ENCODE measurements at places on chromosomes 2 and 18.

DNA sequence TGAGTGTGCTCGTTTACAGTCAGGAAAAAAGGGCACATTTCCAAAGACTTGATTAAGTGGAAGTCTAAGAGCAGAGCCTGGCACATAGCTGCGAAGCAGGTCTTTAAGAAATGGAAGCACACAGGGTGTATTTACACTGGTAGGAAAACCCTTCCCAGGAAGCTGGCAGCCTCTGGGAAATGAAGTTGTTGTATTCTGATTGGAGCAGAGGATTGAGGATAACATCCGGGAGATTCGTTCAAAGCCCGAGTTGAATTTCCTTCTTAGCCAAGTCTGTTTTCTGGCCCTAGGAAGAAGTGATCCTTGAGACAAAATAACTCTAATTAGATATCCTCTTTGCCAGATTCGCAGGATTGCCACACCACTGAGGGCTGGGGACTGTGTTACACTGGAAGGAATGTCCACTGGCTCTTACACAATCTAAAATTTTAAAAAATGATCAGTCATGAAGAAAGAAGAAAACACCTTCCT is 75.9 kb downstream of the ITGB1BP1 start:
- no peak for DNase-seq

DNA sequence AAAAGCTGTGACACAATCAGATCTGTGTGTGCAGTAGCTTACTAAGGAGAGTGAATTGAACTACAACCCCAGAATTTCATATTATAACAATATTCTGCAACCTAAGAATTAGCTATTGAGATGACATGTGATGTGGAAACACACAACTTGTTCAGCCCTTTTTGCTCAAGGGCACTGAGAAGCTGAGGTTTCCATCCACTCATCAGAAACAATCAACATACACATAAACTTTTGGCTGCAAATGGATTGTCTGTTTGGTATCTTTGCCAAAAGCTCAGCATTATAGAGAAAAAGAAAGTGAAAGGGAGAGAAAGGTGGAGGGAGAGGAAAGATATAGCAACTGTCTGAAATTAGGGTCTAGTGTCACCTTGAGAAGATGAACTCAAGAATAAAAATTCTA is 117.2 kb upstream of the KLF7 start:
- no peak for DNase-seq

GRCh38 chr2:61633250-61633649 is 95.1 kb upstream of the XPO1 start:
- no peak for DNase-seq

GRCh38 chr2:36397728-36398413 is 42.3 kb downstream of the CRIM1 start:
- DNase-seq = no peak

- DNase-seq = peak; percentile 67
These were observed 194.1 kb downstream of the CLIP4 start for GRCh38 chr2:29309090-29310029.

DNA sequence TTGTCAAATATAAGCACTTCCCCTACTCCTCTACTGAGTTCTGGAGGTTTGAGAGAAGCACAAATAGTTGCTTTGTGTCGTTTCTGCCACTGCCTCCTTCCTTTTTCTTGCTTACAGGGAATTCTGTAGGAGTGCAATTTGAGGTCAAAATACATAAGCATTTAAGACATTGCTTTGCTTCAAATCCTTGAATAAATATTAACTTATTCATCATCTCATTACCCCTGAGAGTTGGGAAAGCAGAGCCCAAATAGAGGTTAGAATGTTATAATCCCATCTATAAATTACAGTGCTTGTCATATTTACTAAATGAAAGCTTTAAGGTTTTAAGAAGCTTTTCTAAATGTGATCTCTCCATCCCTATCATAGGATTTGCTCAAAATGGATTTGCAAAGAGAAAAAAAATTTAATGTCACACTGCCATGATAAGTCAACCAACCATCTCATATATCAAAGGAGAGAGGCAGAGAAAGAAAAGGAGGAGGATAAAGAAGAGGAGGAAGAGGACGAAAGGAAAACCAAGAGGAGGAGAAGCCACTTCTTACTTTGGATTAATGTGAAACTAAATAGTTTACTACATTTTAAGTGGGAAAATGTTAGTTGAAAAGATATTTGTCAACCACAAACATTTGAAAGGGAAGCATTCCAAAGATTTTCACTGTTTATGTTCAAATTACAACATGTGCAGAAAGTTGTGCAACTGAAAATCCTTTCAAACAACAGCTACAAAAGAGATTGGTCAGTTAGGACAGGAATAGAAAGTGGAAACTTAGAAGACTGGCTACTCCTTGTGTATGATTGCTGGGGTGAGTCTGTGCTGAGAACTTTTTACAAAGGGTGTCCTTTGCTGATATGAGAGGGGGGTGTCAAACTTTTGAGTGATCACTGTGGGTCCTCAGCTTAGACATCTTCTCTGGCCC is 277.3 kb upstream of the FN1 start:
- DNase-seq = no peak

DNA sequence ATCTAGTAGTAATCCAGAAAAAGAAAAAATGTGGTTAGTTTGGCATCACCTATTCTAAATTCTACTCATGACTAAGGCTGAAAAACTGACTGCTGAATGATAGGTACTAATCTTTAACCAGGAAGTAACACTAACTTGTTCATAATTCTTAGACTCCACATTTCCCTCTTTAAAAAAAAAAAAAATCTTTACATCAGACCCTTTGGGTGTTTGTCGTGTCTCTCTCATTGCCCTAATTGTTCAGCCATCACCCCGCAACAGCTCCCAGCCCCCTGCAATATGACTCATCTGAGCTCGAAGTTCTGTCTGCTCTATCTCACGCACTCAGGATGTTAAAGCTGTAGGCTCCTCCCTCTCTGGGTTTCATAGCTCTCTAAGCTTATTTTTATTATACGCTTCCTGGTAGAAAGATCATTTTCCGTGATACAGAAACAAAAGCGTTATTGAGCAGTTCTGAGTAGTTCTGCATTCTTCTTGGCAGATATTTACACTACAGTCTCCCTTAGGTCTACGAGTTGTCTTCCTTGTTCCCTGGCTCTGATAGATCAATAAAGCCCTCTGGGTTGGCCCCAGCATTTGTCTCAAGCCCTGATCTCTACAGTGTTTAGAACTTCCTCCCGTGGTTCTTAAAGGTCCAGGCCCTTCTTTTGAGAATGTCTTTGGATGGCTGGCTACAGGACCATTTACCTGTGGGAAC is 95.6 kb downstream of the TNFRSF11A start:
- DNase-seq = no peak

DNA sequence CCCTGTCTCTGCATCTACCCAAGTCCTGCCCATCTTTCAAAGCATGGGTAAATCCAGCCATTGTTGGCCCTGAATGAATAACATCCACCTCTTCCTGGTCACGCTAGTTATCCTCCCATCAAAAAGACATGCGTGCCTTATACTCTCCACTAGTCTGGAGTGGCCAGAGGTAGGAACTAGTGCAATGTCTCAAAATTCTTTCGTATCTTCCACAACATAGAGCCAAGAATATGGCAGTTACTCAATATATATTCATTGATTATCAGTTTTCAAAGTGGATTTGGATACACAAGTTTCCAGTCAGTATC is 8.9 kb downstream of the APOB start:
- no peak for DNase-seq

DNA sequence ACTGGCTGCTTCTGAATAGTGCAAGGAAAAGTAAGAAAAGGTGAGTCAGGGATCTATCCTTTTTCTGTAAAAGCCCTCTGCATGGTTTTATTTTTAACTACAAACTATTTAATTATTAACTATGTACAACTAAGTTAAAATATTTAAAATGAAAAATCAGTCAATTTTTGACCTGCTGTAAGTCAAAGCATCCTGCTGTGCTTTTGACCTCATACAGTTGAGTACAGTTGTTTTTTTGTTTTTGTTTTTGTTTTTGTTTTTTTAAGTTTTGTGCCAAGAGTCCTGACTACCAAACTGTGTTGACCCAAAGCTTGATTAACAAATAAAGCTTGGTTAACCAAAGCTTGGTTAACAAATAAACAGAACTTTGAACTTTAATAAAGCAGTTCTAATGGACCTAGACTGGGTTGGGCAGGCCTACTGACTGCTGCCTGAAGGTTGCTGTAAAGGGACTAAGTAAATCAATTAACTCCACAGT is at the start of gene ACMSD:
TSS of gene ACMSD (plus strand) at position 474 of the 478 bp plus-strand sequence. CDS start 67 bp downstream, outside the sequence.
- no peak for DNase-seq

DNA sequence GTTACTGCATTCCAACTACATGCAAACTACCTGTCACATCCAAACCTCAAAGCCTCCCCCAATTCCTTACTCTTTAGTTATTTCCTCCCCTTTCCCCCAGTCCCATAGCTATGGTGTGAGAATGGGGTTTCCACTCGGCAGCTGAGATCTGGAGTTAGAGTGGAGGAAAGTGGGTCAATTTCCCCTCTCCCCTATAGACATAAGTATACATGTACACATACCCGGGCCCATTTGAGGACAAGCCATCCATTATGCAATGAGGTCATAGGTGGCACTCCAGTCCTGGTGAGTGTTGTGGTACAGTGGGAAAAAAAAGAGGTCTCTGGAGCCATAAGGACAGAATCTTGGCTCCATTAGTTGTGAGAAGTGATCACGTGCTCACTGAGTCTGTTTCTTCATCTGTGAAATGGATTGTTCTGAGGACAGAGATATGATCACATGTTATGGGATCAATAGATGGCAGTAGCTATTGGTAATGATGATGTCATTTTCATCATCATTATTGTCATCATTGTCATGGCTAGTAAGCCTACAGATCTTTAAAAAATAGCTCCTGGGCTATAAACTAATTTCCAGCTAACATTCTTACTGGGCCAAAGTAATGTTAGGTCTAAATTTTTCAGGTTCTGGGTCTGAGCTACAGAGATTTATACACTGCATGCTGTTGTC is 119.0 kb downstream of the BCL2L11 start:
- DNase-seq = peak; percentile 12

DNA sequence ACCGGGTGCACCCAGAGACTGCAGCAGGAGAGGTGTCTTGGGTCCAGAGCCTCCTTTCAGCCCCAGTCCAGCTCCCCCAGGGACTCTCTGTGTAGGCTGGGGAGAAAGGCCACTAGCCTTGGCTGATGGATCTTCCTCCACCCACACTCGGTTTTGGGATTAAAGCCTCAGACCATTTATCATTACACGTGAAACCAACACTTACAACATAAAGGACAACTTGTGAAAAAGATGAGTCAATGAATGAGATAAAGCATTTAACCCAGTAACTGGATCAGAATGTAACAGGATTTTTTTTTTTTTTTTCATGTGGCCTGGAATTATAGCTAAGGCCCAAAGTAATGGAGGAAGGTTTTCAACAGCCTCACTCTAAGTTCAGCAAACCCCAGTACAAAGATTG is 32.1 kb downstream of the NAT8 start:
- DNase-seq = no peak

DNA sequence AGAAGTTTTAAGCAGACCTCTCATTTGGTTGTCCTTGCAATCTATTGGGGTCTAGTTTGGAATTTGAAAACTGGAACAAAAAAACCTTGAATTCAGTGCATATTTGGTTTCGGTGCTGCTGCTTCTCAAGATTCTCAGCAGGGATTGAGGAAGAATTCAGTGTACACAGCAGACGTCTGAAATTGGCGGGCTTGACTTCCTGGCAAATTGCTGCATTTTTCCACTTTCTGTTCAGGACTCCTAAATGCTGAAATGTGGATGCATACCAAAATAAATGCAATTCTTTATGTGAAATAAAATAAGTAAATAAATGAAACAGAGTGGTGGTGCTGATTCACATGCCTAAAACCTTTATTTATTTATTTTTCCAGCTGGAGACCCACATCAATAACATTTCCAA is 332.4 kb upstream of the KYNU start:
- DNase-seq = no peak

- peak; percentile 48 for DNase-seq
These were observed 214.7 kb downstream of the CYP26B1 start for GRCh38 chr2:71932780-71933466.

- no peak for DNase-seq
These were observed 13.6 kb downstream of the TLK1 start for GRCh38 chr2:171147081-171147480.

DNA sequence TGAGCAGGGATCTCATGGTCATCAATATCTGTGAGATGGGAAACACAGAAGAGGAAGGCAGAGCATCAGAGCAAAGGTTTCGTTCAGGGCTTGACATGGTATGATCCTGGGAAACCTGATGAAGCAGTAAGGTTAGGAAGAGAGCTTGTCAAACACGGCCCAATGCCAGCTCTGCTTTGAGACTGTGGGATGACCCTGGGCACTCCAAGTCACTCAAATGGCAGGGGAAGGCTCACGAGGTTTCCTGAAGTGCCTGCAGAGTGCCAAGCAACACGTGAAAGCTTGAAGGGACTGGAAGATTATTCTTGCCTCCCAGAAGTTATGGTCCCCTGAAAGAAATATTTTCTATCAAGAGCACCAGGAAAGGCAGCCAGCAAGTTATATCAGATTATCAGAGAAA is 6.5 kb downstream of the MCFD2 start:
- DNase-seq = no peak

GRCh38 chr18:73549236-73549635 is 598.4 kb downstream of the FBXO15 start:
- no peak for DNase-seq

DNA sequence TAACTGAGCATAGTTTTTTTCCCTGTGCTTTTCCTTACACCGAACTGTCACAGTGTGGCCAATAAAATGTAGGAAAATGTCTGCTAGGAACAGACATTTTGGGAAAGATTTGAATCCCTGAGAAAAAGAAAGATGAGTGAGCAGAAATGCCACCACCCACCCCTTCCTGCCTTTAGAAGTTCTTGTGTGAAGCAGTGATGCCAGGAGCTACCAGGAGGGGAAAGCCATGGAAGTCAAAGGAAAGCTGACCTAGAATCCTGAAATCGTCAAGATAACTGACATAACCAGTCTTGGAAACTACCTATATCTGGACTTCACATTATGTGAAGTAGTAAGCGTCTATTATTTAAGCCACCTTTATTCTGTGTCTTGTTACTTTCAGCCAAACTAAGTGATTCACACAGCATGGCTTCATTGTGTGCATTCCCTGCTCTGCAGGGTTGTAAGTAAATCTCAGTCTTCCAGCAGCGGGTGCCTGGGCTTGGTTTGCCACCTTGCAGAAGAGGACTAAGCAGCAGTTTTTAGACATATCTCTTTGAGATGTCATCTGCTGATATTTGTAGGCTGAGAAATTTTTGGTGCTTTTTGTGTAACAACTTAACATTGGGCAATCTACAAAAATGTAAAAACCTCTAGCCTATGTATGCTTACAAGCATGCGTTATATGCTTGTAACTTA is 11.2 kb upstream of the SPRED2 start:
- DNase-seq = no peak

DNA sequence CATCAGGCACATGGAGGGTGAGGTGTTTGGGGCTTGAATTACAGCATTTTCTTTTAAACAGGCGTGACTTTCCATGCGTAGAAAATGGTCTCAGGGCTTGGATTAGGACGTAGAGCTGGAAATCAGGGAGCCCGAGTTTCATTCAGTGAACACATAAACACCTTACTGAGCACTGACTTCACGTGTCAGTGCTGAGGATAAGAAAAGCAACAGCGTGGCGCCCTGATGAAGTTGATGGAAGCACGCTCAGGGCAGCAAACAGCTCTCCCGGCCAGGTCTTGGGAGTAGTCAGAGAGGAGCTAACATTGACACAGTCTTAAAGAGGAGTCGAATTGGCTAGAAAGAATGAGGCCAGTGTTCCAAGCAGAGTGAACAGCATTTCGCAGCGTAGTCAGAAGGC is 110.7 kb downstream of the LYPD1 start:
- DNase-seq = no peak

GRCh38 chr18:58541789-58542425 is 87.0 kb downstream of the ALPK2 start:
- peak; percentile 89 for DNase-seq
